GM13976 (cell line): ENCODE measurements at places on chromosomes 12 and 14.

DNA sequence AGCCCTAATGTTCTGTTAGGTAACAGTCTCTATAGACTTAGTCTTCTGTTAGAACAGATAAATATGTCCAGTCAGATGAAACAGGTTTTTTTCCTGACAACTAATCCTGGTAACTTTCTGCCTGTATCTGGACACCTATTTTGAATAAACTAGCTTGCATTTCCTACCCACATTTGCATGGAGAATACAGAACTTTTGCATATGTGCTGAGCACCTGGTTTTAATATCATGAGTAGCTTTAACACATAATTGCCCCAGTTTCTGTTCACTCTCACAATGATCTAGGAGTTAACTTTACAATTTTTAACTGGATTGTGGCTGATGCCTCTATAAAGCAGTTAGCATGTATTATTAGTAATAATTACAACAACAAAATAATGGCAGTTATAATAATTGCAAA, 111.7 kb downstream of the KTN1 start:
- DNase-seq: no peak

DNA sequence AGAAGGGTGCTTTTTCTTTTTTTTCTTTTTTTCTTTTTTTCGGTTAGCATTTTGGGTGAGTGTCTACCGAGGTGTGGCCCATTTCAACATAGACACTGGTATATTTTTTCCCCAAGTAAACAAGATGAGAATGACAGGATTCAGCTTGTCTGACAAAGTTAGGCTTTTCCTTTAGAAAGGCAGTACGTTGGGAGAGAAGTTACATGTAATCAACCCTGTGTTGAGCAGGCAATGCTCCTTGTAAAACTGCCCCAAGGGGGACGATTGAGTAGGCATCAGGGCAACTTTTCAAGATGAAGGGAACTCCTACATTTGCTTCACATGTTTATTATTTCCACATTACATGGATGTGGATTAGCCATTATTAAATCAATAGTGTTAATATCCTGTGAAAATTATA, 1.7 kb downstream of the EMP1 start:
- no peak for DNase-seq

GRCh38 chr12:13085968-13086686, 17.3 kb downstream of the GSG1 start:
- no peak for DNase-seq

- DNase-seq: no peak
Measured at GRCh38 chr12:668090-668481, 4.8 kb upstream of the NINJ2 start.

GRCh38 chr12:2338991-2339431, 286.2 kb downstream of the CACNA1C start:
- no peak for DNase-seq

DNA sequence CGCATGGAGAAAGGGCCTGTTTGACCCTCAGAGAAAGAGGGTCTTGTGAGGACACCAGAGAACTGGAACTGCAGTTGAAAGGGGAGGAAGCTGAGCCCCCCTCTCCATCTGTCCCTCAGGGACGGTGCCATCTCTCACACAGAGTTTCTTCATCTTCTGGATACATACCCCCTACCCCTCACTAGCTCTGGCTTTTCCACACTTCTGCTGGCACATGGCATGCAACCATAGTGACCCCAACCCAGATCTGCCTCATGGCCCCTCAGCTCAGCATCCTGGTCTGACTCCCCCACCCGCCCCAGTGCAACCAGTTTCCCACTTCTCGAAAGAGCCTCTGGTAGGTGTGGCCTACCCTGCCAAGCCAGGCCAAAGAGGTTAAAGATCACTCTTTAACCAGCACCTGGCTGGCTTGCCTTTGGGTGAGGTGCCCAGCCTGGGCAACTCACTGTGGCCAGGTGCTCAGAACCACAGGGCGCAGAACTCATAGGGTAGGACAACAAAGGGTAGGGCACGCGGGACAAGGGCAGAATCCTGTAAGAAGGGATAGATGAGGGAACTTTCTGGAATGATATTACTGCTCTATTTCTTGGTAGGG, 25.8 kb downstream of the GALNT16 start:
- no peak for DNase-seq

- DNase-seq: no peak
Measured at GRCh38 chr14:38004610-38004879, 203.2 kb upstream of the SSTR1 start.

DNA sequence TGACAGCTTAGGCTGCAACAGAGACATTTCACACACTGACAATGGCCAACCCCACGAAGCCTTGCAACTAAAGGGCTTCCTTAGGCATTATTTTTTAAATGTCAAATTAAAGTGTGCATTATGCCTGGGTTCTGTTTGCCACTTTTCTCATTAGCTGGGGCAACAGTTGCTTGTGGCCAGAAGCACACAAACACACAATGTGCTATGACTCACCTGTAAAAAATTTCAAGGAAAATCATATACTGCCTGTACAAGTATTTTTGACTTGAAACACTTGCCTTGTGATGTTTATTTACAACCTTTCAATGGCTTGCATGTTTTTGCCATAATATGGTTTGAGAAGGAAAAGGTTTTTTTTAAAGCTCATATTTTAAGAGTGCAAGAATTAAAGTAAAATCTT, 1.9 kb downstream of the NTN4 start:
- no peak for DNase-seq

- DNase-seq: peak; percentile 58
Measured at GRCh38 chr12:112116232-112117060, 7.9 kb upstream of the NAA25 start.

GRCh38 chr14:76820700-76821099, 5.5 kb upstream of the LRRC74A start:
- DNase-seq: no peak

DNA sequence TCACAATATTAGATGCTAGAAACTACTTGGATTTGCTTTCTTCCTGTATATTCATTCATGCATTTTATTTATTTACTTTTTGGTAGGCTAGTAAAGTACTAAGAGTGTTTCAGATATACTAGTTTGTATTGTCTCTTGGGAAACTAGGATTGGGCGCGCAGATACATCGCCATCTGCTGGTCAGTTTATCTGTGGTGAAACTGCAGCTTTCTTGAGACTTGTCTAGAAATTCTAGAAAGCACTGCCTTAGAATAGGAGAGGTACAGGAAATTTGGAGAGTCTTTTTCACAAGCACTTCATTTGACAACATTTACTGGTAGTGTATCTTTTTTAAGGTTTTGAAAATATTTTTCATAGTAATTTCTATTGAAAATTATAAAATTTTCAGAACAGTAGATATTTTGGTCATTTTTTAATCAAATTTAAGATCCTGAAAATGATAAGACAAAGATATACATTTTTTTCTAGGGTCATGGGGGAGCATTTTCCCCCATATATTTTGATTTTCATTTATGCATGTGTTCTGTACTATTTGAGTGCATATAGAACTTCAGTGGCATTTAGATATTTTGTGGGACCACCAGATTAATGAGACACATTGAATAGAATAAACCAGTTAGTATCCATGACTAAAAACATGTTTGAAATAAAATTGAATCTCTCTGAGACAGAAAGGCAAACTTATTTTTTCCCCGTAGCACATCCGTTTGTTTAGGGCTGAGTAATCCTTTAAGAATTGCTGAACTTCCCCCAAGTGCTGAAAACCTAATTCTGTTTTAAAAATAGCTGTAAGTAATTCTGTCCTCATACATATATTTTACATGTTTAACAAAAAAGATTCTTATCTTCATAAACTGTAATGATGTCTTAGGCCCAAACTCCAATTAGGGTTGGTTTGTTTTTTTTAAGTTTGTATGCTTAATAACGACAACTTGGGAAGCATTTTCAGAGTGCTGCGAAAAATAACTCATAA, 44.5 kb downstream of the SLC38A6 start:
- DNase-seq: peak; percentile 46

GRCh38 chr14:57266065-57266464, 2.6 kb downstream of the EXOC5 start:
- no peak for DNase-seq

DNA sequence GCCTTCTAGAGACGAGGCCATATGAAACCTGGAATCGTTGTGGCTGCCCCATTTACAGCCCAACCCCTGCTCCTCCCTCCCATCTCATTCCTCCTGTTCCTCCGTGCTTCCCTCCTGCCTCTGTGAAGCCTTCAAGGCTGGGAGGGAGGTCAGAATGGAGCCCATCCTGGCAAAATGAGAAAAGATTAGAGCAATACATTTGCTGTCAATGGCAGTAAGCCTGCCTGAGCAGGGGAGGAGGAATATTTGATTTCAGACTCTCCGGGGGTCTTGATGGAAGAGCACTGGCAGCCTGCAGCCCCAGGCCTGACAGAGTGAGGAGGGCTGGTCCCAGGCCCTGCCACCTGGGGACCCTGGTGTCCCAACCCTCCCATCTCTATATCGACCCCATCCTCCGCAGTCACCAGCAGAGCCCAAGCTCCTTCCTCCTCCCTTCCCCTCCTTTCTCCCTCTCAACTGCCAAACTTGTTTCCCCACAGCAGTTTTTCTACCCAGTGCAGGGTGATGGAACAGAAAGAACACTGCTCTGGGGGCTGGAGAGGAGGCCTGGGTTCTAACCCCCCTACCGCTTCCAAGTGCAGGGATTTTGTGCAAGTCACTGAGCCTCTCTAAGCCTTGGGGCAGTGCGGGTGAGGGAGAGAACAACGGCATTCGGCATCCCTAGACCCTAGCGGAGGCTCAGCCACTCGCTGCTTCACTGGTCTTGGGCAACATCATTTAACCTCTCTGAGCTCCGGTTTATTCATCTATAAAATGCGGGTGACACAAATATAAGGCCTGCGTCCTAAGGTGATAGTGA, 16.0 kb upstream of the RACGAP1 start:
- DNase-seq: no peak

GRCh38 chr12:48764521-48764920, 24.4 kb downstream of the ADCY6 start:
- peak; percentile 32 for DNase-seq

DNA sequence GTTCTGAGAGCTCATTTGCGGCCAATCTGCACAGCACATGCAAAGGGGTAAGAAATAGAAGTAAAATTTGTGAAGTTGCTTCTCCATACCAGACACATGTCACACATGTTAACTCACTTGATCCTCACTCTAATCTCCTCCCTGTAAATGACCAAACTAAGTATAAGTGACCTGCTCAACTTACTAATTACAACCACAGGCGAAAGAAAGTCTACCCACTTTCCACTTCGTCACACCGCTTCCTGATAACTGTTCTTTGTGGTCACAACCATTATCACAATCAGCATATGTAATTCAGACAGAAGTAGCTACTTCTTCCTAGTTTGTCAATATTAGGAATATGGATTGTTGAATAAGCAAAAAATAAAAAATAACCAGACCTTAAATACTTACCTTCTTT, 293.7 kb upstream of the CLEC14A start:
- no peak for DNase-seq

- no peak for DNase-seq
Measured at GRCh38 chr14:103433916-103434563, 48.8 kb downstream of the MARK3 start.

DNA sequence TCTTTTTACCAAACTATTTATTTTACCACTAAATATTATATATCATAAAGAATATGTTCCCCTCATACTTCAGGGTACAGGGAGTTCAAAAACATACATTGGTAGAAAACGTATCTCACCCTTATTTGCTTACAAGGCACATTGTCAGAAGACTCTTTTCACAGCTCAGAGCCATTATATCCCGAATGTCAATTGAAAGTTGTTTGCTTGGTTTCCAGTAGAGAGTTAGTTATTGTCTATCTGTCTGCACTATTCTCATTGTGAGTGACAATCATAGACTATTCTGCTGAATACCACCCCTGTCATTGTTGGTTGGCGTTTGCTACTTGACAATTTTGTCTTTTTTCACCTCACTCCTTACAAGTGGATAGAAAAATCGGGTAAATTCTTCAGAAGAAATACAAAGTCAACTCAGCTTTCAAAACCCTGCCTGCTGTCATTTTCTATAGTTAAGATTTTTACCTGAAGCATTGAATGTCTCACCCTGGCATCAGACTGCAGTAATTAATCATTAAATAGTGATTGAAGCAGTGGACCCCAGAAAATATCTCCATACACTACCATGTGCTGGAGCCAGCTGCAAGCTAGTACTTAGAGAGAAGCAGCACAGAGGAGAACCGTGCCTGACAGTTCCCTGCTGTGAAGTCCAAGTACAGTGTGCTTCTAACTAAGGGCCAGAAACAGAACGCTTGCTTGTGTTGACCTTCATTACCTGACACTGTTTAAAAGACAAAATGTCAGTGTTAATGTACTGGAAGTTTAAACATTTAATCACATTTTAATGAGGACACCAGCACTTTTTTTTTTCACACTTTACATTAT, 510.6 kb downstream of the RERGL start:
- no peak for DNase-seq

DNA sequence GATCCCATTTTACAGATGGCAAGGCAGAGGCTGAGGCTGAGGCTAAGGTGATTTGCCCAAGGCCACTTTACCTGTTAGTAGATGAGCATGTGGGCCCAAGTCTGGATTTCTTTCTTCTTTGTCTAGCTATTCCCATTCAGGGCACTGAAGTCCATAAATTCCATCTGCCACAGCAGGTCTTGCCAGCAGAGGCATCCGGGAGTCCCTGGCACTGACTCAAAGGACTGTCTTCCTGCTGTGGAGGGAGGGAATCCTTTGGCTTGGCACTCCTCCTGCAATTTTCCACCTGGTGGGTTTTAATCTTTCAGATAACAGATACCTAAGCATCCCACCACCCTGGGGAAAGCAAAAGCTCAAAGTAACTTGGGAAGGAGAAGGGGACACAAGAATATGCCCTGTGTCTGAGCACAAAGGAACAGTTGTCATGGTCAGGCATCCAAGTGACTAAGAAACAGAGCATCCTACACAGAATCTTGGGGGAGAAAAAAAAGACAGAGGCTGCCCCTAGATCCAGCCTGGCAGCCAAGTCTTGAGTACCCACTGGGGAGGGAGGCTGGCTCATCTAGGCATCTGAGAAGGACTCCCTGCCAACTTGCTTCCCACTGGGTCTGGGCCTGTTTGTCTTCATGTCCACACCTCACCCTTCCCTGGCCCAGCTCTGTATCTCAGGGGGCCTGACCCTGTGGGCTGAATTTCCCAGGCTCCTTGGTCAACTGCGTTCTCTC, 35.6 kb upstream of the CMKLR1 start:
- no peak for DNase-seq

DNA sequence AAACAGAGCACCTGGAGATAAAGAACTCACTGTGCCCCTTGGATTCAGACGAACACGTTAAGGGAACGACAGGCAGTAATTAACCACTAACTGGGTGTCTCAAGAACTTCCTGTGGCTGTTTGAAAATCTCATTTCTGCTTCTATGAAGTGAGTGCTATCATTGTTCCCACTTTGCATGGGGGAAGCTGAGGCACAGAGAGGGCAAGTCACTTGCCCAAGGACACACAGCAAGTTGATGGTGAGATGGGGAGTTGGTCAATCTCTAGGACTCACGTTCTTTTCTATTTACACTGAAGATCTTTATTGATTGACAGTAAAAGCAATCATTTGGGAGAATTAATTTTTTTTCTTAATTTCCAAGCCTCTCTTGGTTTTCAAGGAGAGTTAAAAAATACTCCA, 26.8 kb upstream of the LHX5 start:
- no peak for DNase-seq

GRCh38 chr12:11152725-11153124, 18.3 kb upstream of the SMIM10L1 start:
- DNase-seq: no peak

- peak; percentile 51 for DNase-seq
Measured at GRCh38 chr12:998020-998874, 7.2 kb downstream of the ERC1 start.
